ENCODE measurements at places on chromosomes 5 and 9. TPM values are rescaled to one million over a fixed set of nuclear protein-coding genes. Genes with fewer than 3 reads are reported as not detected.

GRCh38 chr9:125888211-125888610, 141.0 kb downstream of the PBX3 start:
- no peak for DNase-seq

DDX4 gene
- total RNA-seq: not detected

DNA sequence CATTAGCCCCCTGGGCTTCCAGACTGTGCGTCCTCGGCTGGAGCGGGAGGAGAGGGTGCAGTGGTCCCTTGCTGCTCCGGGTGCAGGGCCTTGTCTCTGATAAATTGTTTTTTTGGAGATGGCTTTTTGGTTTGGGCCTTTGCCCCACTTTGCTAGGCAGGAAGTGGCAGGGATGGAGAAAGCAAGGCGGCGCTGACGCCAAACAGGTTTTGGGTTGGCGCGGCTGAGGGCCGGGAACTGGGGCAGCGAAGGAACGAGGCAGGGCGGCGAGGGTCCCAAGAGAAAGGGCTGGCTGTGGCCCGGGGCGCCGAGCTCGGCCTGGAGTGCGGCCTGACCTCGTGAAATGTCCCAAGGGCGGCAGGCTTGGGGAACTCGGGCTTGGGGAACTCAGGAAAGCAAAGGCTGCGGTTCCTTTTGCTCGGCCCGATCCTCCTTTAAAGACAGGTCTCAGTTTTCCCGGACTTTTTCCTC, 4.1 kb downstream of the LHX2 start:
- no peak for DNase-seq

MELK gene
- 12.9 TPM for total RNA-seq

Measured in dermis blood vessel endothelial cell (primary cell).